ENCODE measurements at places on chromosomes 5 and 9.

DNA sequence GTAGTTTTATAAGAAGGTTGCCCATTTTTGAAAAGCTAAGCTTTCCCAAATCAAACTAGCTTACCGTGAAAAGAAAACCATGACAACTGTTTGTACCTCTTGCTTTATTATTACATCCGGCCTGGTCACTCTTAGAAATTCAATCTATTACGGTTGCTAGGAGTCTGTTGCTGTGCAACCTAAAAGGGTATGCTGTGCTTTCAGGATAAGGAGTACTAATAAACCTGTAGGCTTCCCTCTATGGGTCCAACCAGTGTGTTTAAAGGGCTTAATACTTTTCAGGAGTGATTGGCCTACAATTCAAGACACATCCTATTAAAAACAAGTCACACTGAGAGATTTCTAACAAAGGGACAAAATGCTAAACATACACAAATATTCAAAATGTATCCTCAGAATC lies 27.1 kb downstream of the RFX3 start:
- no peak for DNase-seq

GRCh38 chr5:101045689-101046088 lies 142.6 kb upstream of the ST8SIA4 start:
- no peak for DNase-seq

DNA sequence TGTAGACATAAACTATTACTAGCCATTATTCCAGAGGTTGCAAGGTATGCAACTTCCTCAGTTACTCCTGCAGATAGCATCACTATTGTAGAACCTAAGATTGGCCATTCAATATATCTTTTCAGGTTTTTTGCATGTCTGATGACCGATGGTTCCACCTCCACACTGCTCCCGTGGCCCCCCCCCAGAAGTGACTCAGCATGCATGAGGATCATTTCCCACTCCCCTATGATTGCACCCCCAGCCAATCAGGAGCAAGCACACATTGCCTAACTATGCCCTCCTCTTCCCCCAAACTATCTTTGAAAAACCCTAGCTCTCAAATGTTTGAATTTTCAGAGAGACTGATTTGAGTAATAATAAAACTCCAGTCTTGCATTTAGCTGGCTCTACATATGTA lies 601.4 kb upstream of the TLE4 start:
- no peak for DNase-seq

DNA sequence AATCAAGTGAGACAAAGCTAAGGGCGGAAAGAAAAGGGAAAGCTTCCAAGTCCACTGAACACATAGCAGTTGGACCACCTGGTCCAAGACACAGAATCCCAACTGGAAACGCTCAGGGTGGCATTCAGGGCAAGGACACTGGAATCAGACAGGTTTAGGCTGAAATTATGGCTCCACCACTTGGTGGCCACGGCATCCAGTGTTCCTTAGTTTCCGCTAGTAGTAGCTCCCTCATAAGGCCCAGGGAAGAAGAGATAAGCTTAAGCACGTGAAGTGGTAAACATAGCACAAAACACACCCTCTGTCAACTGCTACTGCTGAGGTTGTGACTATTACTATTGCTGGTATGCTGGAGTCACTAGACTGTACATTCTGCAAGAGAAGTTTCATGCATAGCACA lies 209.4 kb downstream of the GLIS3 start:
- no peak for DNase-seq

DNA sequence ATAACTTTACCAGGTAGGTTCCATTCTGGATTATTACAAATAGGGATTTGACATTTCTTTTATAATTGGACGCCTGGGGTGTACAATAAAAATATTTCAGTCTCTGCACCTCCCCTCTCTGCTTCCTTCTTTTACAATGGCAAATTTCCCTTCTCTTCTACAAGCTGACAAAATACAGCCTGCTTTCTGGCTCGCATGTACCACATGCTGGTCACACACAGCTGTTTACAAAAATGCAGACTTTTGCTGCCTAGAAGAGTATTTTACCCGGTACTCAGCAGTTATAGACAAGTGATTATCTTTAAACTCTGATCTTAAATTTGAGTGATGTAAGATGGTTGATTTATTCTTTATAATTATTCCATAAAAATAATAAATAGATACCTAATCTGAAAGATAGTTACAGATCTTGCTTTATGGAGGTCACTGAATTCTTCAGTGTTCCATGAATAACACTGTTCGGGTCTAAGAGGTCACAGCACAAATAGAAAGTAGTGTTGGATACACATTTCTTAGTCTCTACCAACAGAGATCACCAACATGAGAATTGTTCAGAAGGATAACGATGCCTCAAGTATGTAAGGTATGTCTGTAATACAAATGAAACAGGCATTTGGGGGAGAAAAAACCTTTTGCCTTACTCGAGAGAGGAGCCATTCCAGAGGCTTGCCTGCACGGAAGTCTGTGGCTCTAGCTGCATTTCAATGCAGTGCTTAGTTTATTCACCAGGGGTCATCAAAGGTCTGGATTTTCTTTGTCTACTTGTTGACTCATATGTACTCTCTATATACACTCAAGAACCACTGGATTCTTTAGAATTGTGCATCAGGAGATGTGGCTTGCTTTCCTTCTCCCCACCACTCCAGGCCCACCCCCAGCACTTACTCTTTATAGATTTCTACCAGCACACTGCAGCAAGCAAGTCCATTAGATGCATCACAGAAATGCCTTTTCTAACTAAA lies 206.6 kb upstream of the RFX3 start:
- peak; percentile 41 for DNase-seq
